ENCODE measurements at places on chromosomes 1 and 21.

DNA sequence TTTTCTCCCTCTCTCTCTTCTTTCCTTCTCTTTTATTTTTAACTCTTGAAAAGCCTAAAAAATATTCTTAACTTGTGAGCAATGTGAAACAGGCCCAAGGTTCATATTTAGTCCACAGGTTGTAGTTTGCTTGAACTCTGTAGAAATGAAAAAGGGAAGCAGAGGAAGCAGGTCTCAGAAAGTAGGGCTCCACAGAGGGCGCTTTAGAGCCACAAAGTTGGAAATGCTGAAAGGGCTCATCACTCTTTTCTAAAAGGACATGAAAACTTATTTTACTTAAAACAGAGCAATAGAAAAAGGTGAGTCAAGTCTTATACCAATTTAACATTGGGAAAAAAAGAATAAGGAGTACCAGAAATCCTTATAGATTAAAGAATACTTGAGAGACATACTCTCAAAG lies 247.0 kb downstream of the USP25 start:
- no peak for DNase-seq
- no peaks in the 10 kb centered on the region for H3K36me3 ChIP-seq
- no peaks in the 10 kb centered on the region for H3K4me1 ChIP-seq
- H3K27me3 ChIP-seq, result no peaks in the 10 kb centered on the region

DNA sequence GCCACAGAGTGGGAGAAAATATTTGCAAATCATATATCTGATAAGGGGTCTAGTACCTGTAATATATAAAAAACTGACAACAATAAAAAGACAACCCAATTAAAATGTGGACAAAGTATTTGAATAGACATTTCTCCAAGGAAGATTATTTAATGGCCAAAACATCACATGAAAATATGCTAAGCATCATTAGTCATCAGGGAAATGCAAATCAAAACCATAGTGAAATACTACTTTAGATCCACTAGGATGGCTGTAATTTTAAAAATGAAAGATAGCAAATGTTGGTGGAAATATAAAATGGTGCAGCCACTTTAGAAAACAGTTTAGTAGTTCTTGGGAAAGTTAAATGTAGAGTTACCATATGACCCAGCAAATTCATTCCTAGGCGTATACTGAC lies 118.7 kb upstream of the KIF26B start:
- no peak overlapping the region for H3K27ac ChIP-seq
- H3K36me3 ChIP-seq, result no peaks in the 10 kb centered on the region
- no peak overlapping the region for H3K4me3 ChIP-seq
- DNase-seq, result no peak
- H3K27me3 ChIP-seq, result no peaks in the 10 kb centered on the region
- no peaks in the 10 kb centered on the region for H3K4me1 ChIP-seq

- no peaks in the 10 kb centered on the region for H3K27me3 ChIP-seq
- no peak overlapping the region for H3K4me3 ChIP-seq
- no peak overlapping the region for H3K27ac ChIP-seq
- DNase-seq, result no peak
- peaks cover 5% of the 10 kb centered on the region for H3K4me1 ChIP-seq
Observed at GRCh38 chr1:222861062-222861461, 46.2 kb downstream of the DISP1 start.

DNA sequence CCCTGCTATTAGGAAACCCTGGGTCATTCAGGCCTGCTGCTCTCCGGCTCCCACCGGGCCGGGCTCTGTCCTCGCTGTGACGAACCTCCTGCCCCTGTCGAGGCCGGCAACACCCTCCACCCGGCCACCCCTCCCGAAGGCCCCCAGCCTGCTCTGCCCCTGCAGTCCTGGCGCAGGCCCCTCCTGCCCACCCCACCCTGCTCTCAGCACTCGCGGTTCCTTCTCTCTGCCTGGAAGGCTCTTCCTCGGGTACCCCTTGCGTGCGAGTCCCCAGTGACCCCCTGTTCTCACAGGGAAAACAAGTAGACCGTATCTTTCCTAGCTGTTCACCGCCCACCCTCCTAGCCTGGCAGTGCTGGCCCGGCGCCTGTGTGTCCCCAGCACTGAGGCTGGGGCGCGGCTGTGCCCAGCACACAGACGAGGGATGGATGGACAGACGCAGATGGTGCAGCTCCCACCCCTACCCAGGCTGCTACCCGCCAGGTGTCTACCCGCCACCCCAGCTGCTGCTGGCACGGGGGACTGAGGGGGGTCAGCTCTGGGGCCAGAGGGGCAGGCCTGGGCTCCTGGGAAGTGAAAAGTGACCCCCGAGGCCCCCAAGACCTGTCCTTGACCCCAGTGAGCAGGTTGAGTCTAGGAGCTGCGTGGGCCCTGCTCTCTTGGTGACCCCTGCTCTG lies 3.1 kb upstream of the VWA1 start:
- H3K36me3 ChIP-seq, result no peaks in the 10 kb centered on the region
- no peak overlapping the region for H3K4me3 ChIP-seq
- no peak for DNase-seq
- H3K27ac ChIP-seq, result no peak overlapping the region

DNA sequence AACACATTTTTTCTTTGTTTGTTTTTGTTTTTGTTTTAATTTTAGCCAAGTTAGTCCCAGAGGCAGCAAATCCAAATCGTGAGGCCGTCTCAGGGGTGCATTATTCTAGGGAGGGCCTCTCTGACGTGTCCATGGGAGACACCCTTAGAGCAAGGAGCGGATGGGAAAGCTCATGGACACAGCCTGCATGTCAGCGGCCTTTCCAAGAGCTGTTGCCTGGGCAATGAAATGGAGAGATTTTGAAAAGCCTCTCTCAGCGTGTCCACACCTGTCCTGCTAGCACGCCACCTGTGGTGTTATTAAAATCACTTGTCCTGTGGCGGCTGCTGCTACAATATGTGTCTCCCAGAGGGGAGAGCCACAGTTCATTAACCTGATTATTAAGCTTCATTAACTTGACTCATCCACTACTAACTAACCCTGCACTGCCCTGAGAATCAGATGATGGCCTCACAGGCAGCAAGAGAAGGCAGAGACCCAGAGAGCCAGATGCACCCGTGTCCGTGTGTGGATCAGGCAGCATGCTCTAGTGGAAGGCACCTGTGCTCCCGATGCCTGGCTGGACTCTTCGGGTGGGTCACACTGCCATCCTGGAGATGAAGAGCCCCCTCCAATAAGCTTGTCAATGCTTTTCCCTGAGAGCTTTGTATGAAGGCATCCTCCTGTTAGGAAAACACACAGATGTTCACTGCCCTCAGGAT lies 133.3 kb downstream of the PGBD5 start:
- DNase-seq, result no peak
- no peak overlapping the region for H3K4me3 ChIP-seq
- H3K27me3 ChIP-seq, result peaks cover 70% of the 10 kb centered on the region
- H3K27ac ChIP-seq, result no peak overlapping the region

- H3K4me3 ChIP-seq, result no peak overlapping the region
- DNase-seq, result no peak
- no peak overlapping the region for H3K27ac ChIP-seq
- no peaks in the 10 kb centered on the region for H3K4me1 ChIP-seq
Observed at GRCh38 chr1:35211120-35211414, 18.1 kb upstream of the SFPQ start.

Measured in effector memory CD8-positive, alpha-beta T cell (primary cell).